CD4-positive, alpha-beta T cell treated with Interferon gamma for 1 hour (primary cell): ENCODE measurements at places on chromosomes 2 and 18.

DNA sequence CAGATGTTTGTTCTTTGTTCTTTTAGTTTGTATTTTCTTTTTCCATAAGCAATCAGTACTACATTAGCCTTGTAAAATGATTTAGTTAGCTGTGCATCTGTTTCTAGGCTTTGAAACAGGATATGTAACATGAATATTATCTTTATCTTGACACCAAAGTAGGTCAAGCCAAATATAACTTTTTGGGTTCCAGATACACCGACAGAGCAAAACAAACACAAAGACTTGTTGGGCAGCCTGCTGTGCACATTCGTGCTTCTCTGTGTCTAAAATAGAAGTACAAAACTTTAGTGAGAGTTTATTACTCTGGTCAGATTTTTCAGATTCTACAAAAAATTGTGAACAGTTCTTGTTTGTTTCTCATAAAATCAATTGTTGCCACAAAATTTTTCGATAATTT is 1059.3 kb upstream of the GYPC start:
- DNase-seq = no peak

DNA sequence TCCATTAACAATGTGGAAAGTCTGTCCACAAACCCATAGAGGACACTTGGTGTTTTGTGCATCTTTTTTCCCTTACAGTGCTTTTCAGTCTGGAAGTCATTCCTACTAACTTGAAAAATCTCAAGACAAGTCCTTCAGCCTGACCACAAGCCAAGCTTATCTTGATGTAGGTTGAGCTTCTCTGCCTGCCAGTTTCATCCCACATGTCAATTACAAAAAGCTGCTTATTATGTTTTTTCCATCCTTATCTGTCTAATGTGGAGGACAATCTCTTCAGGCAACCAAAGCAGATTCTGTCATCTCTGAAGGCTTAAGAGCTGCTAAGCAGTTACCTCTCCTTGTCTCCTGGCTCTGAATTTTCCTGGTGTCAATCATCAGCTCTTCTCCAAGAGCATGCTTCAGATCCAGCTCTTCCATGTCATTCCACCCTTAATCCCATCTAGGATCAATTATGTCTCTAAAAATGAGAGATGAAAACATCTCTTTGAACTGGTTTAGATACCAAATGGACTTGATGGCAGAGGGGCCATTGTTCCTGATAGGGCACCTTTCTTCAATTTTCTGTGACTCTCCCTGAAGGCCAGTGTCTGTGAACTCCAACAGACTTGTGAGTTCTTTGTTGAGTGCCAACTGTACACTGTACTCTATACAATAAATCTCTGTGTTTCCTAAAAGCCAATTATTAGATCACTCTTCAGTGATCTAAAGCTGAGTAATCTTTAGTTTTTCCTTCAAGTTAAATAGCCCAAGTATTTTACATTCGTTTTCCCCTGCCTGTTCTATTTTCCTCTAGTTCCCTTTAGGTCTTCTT is 208.6 kb downstream of the RBM43 start:
- DNase-seq = no peak

GRCh38 chr2:167790781-167791450 is 456.5 kb downstream of the STK39 start:
- DNase-seq = no peak

GRCh38 chr2:2787301-2787907 is 456.3 kb upstream of the MYT1L start:
- DNase-seq = no peak

DNA sequence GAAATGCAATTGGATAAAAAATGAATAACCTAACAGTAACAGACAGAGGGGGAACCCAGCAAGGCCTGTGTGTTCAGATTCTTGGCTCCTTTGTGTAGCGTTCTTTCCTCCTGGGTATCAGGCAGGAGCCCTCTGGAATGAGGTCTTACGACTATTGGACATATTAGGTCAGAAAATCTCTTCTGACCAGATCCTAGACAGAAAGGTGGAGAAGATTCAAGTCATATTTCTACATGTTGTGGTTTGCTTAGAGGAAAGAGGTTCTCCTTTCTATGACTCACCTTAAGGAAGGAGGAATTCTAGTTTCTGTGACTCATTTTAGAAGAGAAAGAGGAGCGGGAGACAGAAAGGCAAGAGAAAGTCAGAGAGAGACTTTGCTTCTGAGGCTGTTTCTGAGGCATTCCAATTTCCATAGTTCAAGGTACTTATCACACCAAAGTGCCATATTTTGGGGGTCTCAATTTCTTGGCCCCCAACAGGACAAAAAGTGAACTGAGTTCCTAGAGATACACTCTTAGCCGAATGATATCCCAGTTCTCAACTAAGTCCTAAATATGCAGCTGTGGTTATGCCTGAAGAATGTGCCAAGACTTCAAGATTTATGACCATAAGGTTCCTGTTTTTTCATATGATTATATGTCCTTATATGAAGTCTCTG is 618.6 kb downstream of the ZEB2 start:
- no peak for DNase-seq

DNA sequence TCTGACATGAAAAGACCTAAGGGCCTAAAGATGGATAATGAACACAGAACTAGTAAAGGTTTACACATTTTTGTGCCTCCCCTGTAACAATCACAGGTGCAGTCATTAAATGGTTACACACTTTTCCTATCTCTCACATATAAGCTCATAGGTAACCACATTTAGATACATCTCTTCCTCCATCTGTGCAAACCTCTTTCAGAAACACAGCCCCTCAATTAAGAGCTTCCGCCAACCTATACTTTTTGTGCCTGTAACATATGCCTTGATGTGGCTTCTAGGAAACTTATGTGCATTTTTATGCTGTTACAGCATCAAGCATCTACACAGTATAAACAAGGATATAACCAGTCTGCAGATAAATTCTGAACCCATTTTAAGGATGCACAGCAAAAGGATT is 643.3 kb downstream of the BCL11A start:
- no peak for DNase-seq

- no peak for DNase-seq
Measured at GRCh38 chr2:40516604-40517003, 64.7 kb upstream of the SLC8A1 start.

DNA sequence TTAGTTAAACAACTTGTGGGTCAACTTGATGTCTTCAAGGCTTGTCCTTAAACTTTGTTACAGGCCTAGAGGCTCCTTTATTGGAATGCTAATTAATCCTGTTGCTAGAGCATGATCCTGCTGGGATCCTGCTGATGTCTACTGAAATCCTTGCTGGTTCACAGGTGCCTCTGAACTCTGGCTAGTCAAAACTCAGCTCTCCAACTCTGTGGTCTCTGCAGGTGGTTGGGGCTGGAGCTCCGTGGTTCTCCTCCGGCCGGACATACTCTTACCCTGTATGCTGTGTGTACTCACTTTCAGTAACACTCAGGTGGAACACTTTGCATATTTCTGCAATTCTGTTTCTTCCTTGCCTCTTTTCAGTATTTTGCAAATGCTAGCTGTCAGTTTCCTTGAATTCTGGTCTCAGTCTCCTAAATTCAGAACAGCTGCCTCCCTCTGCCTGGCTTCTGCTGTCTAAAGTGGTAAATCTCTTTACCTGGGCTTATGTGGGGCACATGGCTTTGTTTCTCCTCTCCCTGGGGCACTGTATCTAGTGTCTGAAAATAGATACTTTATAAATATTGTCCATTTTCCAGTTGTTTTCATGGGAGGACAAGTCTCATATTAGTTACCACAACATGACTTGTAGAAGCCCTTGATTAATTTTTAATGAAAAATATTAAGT is 113.0 kb downstream of the ATP9B start:
- no peak for DNase-seq

DNA sequence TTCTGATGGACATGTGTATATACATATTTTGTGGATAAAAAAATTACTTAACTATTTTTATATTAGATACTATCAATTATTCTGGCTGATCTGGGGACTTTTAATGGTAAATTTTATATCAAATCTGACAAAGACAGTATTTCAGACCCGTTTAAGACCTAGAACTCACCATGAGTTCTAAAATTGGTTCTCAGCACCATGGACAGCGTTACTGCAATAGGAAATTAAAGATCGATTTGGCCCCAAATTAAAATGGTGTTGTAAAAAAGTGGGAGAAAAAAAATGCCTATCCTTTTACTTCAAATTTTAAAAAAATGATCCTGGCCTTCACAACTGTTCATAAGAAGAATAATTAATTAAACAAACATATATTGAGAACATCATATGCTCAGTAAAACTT is 919 bp upstream of the SCN2A start:
- DNase-seq = no peak

DNA sequence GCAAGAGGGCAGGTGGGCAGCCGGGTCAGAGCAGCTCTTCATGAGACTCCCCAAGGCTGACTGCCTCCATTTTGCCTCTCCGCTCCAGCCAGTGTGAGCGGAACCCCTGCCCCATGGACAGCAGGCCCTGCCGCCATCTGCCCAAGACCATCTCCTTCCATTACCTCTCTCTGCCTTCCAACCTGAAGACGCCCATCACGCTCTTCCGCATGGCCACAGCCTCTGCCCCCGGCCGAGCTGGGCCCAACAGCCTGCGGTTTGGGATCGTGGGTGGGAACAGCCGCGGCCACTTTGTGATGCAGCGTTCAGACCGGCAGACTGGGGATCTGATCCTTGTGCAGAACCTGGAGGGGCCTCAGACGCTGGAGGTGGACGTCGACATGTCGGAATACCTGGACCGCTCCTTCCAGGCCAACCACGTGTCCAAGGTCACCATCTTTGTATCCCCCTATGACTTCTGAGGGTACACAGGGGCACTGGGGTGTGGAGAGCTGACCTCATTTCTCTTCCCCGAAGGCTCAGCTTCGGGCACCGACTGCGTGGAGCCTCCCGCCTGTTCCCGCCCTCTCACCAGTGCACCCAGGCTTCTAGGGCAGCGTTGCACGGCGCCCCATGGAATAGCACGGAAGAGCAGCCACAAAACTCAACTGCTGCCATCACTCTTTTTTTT is 49.0 kb downstream of the FBLN7 start:
- DNase-seq = no peak

GRCh38 chr18:43720041-43720440 is 442.8 kb upstream of the SYT4 start:
- no peak for DNase-seq

- no peak for DNase-seq
Measured at GRCh38 chr2:151020411-151020810, 241.3 kb downstream of the RBM43 start.

DNA sequence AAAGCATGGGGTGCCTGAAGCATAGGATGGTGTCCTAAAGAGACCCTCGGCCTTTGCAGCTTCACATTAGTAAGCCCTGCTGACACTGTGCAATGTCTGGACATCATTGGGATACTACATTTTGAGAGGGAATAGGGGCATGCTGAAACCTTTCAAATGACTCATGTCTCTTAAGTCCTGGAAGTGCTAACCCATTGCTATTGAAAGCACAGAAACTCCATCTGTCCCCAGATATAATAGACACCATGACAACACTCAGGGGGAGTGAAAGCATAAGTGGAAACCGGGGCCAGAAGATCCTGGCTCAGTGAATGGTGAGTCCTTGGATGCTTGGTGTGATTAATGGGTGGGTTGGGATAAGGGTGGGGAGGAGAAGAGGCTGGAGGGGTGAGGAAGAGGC is 595.5 kb upstream of the ID2 start:
- no peak for DNase-seq

DNA sequence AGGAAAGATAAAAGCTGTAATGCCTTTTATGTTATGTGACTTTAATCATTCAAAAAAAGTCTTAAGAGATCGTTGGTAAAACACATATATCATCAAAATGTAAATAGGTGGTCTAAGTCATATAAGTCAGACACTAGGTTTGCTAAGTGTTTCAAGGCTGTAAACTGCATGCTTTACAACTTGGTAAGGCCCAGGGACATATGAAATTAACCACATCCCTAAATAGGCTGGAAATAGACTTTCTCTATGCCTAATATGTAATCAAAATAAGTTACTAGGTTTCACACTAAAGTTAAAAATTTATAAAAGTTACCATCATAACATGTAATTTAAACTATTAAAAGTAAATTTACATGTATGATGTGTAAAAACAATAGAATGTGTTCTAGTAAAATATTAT is 946.3 kb upstream of the LRATD1 start:
- DNase-seq = no peak

GRCh38 chr18:2903006-2903405 is 56.2 kb downstream of the EMILIN2 start:
- no peak for DNase-seq

- DNase-seq = no peak
Measured at GRCh38 chr2:187408926-187409325, 39.1 kb downstream of the CALCRL start.

DNA sequence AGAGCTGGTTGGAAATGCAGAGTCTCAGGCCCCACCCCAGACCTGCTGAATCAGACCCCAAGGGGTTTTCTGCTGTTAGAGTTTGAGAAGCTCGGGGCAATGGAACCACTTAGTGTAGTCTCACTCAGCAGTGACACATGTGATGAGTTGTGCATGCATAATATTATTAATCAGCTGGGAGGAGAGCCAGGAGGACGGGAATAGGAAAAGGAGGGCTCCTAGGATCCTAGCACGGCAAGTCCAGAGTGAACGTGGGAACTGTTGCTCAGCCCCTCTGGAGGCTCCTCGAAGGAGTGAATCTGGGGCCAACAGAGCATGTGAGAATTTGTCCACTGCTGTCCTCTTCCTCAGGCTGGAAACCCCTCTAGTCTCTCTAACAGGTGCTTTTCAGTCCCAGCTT is 87.1 kb downstream of the HS1BP3 start:
- DNase-seq = no peak

DNA sequence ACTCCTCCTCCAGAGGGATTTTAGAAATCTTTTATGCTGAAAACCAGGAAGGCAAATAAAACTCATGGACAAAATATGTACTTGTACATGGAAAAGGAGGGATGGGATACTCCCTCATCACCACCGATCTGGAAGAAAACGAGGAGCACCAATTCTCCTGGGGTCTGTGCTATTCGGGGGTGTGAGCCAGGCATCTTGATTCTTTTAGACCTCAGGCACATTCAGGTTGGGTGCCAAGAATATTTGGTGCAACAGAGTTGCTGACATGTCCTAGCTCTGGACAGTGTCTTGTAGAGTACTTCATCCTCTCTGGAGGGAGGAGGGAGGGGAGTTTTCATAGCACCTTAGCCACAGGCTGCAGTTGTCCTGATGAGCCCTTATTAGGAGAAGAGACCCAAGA is 163.0 kb downstream of the PRKCE start:
- DNase-seq = no peak

- no peak for DNase-seq
Measured at GRCh38 chr2:27921880-27922547, 31.5 kb downstream of the BABAM2 start.

- DNase-seq = no peak
Measured at GRCh38 chr2:193294371-193294770, 1099.6 kb upstream of the TMEFF2 start.

DNA sequence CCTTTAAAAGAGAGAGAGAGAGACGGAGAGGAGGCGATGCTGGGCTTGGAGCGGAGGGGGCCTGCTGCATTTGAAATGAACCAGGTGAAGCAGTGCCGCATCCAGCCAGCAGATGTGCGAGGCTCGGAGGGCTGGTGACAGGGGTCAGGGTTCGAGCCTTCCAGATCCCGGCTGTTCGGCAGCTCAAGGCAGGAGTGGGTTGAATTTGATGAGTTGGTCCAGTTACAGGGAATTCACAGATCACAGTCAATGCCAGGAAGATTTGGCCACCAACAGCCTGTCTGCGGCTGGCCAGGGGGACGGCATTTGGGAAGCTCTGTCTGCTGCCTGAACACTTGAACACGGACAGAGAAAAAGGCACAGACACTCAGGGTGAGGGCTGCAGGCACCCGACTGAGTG is 48.6 kb downstream of the PTGR3 start:
- no peak for DNase-seq

- DNase-seq = no peak
Measured at GRCh38 chr18:5943514-5943913, 48.2 kb upstream of the TMEM200C start.
